ENCODE measurements at places on chromosomes 1 and 21. TPM values are rescaled to one million over a fixed set of nuclear protein-coding genes. Genes with fewer than 3 reads are reported as not detected.

CD53 gene
- polyA plus RNA-seq: 1,279 TPM

ERG gene
- not detected for polyA plus RNA-seq

CACNA1S gene
- not detected for polyA plus RNA-seq

OR2T33 gene
- polyA plus RNA-seq: not detected

SASS6 gene
- 3.6 TPM for polyA plus RNA-seq

Data from IgD-negative memory B cell (primary cell).